ENCODE measurements at places on chromosomes 2 and 18. TPM values are rescaled to one million over a fixed set of nuclear protein-coding genes. Genes with fewer than 3 reads are reported as not detected.

DNA sequence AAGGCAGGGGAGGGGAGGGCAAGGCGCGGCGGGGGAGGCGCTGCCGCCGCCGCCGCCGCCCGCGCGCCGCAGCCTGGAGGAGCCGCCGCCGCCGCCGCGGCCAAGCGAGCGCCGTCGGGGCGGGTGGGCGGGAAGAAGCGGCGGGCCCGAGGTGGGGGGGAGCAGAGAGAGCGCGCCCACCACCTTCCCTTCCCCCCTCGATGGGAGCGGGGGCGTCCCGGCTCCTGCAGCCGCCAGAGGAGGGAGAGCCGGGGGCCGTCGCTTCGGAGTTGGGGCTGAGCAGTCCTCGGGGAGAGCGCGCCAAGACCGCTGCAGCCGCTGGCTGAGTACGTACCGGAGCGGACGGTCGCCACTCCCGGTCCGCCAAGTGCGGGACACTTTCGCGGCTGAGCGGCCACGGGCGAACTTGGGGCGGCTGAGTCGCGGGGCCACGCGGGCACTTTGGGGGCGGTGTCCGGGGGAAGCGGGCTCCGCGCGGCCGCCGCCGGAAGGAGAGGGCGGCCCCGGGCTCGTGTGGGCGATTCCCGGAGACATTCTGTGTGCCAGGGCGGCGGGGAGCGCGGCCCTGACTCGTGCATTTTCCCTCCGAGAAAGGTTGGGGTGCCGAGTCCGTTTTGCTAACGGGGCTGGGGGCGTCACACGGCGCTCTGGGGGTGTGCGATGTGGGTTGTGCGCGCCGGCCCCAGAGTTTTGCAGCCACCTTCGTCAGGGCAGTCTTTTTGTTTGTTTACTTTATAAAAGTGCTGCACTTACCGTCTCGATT is at the start of gene NAB1:
TSS of gene NAB1 (plus strand) at position 49 of the 763 bp plus-strand sequence. CDS start 10,094 bp downstream, outside the sequence.
- DNase-seq = peak; percentile 74

DNA sequence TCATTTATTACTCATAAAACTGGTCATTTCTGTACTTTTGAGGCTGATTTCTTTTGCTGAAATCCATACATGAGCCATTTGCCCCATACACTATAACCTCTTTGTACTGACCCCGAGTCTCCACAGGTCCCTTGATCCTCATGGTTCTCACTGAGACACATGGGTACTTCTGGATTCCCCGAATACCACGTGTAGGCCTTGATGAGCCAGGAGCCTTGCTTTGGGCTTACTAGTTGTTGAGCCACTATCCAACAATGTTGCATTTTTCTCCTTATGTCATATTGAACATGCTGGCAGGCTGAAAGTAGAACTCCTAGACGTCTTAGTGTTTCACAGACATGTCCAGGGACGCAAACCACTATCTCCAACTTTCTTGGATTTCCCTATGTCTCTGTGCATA is 2.4 kb upstream of the FBXO11 start:
- no peak for DNase-seq

- no peak for DNase-seq
These were observed 38.9 kb upstream of the MSH6 start for GRCh38 chr2:47744074-47744473.

GRCh38 chr2:233418761-233419546 is 64.7 kb downstream of the DGKD start:
- DNase-seq = peak; percentile 71

- no peak for DNase-seq
These were observed 152.6 kb upstream of the FSHR start for GRCh38 chr2:49306925-49307324.

DNA sequence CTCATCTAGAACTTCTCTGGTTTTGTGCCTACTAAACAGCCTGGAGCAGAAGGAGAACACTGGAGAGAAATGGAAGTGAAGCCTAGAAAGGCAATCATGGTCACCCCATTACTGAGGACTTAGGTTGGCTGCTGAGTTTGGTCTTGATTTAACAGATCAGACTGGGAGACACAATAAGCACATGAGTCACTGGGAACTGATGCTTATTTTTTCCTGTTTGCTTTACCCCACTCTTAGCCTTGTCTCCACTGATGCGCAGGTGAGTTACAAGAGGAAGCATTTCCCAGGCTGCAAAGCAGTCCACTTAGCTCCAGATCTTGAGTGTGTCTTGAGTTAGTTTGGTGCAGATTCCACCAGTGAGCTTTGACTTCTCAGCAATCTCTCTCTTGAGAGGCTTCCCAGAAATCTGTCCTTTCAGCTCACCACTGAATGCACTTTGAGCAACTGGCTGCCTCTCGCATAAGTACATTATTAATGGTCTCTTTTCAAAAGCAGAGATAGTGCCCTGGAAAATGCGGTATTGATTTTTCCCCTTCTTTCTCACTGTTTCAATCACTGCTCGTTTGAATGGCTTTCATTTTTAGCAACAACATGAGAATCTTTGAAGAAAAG is 390.2 kb upstream of the SETBP1 start:
- no peak for DNase-seq

- DNase-seq = no peak
These were observed 443.2 kb downstream of the ARHGAP15 start for GRCh38 chr2:143572421-143572820.

- DNase-seq = no peak
These were observed 281.5 kb downstream of the NEDD4L start for GRCh38 chr18:58325494-58325893.

- DNase-seq = no peak
These were observed 15.1 kb upstream of the CYRIA start for GRCh38 chr2:16680781-16681180.

- no peak for DNase-seq
These were observed 271.1 kb downstream of the GALR1 start for GRCh38 chr18:77520767-77521166.

DNA sequence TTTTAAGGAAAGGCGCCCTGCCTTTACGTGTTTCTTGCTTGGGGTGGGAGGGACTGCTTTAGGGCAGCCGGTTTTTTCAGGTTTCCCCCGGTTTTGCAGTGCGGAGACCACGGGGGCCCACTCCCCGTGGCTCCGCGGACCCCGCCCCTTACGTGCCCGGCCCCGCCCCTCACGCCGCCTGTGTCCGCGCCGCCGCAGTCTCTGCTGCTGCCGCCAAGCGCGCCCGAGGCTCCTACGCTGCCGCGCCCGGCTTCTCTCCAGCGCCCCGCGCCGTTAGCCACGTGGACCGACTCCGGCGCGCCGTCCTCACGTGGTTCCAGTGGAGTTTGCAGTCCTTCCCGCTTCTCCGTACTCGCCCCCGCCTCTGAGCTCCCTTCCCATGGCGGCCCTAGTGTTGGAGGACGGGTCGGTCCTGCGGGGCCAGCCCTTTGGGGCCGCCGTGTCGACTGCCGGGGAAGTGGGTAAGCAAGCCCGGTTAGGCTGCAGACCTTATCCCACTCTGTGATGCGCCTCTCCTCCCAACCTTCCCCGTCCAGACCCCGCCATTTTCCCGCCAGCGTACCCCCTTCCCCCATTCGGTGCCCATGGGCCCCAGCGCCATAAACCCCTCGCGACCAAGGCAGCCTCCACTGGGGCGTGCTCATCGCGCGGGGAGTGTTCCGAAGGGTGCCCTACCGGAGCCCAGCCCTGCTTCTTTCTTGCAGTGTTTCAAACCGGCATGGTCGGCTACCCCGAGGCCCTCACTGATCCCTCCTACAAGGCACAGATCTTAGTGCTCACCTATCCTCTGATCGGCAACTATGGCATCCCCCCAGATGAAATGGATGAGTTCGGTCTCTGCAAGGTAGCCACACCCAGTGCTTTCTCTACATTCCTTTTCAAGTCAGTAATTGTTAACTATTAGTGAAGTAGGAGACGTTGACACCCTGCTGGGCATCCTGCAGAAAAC is at the start of gene CAD:
TSS of gene CAD (plus strand) at position 197 of the 949 bp plus-strand sequence. CDS start at position 380, 183 bp downstream.
- peak; percentile 92 for DNase-seq

GRCh38 chr2:152406119-152406835 is 71.3 kb downstream of the FMNL2 start:
- no peak for DNase-seq

- DNase-seq = no peak
These were observed 50.9 kb downstream of the ACTR2 start for GRCh38 chr2:65278531-65278981.

DNA sequence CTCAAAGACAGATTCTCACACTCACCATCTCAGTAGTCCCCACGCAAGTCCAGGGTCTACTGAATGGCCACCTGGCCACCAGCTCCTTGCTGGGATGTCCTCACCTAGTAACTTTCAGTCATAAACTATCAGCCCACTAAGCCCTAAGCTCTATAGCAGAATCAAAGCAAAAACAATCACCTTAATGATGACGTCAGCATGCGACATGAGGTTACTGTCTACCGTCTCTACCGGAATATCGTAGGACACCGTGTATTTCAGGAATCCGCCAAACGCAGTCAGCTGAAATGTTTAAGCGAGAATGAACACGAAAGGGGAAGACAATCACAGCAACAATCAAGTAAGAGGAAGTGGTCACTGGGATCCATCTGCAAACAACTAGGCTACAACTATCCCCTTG is 81.8 kb downstream of the LAMA1 start:
- no peak for DNase-seq

DNA sequence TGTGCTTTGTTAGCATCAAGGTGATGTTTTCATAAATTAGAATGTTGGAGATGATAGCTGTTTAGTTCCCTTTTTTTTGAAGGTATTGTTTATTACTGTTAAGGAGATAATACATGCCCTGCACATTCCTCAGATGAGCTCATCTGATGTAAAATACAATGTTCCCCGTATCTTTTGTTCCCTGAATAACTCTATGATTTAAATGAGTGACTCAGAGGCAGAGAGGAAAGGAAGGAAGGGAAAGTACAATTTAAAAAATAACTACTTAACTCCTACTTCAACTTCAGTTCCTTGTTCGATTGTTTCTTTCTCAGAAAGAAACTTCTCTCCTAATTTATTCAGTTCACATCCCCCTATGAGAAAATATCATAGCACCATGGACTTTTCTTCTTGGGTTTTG is 208.7 kb downstream of the KCNE4 start:
- no peak for DNase-seq

- DNase-seq = no peak
These were observed 663.9 kb upstream of the LRRTM1 start for GRCh38 chr2:80968450-80968849.

DNA sequence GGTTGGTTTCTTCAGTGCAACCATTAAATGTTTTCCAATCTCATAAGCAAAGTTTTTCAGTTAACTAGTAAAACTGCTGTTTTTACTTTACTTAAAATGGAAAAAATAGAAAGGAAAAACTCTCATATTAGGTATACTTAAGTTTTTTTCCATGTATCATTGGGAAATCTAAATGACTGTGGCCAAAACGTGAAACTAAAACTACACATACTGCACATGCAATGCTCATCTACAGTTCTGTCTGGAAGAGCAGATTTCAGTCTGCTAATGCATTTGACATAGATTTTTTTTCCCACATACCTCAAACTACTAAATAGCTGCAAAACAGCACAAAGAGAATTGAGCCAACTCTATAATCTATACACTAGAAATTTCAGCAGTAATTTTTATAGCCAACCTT is 62.6 kb downstream of the COL5A2 start:
- DNase-seq = no peak

DNA sequence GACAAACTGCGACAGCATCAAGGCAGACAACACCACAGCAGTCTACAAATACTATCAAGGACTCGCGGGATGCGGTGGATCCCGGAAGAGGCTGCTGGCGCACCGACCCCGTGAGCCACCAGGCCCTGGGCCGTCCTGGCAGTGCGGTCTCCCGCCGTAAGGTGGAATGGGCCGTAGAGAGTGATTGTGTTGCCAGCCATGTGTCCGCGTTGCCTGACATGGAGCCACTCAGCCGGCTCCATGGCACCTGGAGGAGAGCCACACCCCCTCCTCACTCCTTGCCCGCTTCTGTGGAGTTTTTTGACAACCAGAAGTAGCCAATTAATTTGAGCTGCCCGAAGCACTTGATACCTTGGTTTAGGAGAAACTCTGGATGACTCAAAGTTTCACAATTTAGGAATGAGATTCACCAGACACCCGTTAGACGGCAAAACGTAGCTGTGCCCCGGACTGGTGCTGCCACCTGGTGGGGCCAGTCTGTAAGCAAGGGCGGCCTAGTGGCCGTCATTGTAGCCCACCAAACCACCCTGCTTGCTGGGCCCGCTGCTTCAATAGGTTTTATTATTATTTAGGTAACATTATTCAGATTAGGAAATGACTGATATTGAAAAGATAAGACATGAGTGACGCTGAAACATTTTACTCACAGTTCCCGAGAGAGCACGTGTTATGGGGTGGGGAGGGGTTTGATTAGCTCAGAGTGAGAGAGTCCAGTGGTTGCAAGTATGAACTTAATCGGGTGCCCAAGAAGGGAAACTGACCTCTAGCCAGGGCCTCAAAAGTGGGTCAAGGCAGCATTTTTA is 10.2 kb upstream of the IMP4 start:
- DNase-seq = peak; percentile 83

- no peak for DNase-seq
These were observed 850.4 kb upstream of the FSHR start for GRCh38 chr2:50004667-50005066.

DNA sequence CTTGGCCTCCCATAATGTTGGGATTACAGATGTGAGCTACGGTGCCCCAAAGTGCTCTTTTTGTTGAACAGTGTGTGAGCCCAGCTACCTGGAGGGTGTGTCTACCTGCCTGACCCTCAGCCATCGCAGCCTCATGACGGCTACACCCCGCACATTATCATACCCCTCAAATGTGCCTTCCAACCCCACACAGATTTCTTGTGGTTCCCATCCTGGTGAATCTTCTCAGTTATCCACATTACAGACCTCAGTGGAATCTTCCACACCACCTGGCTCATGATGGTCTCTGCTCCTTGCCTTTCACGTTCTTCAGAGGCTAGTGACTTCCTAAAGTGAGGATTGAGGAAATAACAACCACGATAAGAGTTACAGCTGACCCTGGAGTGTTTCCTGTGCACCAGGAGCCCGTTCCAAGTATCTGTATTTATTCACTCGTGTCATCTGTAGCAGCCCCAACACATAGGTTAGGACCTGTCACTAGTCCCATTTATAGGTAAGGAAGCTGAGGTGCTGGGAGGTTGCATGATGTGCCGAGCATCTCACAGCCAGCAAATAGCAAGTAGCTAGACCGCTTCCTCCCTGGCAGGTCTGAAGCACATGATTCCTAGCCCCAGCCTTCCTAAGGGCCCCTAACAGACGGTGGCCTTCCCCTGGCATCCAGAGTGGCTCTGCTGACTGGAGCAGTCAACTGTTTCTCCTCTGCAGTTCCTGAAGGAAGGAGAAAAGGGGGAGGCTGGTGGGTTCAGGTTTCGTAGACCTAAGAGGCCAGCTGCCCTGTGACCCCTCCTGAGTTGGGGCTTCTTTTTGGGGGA is 47.3 kb downstream of the TCF7L1 start:
- DNase-seq = no peak

GRCh38 chr2:167335541-167335992 is 447.3 kb downstream of the XIRP2 start:
- no peak for DNase-seq

The KCNF1 gene
- 0.24 TPM for total RNA-seq

The CNRIP1 gene
- 16.8 TPM for total RNA-seq

The UGT1A8 gene
- total RNA-seq = not detected

The CEP68 gene
- total RNA-seq = 15.4 TPM

The KRTCAP3 gene
- total RNA-seq = not detected

The MEP1B gene
- total RNA-seq = not detected

The ANO7 gene
- total RNA-seq = 1.8 TPM

The FBLN7 gene
- total RNA-seq = 2.3 TPM

The GRP gene
- total RNA-seq = not detected

The ERFE gene
- total RNA-seq = not detected

Measured in left cardiac atrium (tissue), 4 donors.